Glutamatergic neuron (in vitro differentiated cells): ENCODE measurements at places on chromosomes 1 and 21.

DNA sequence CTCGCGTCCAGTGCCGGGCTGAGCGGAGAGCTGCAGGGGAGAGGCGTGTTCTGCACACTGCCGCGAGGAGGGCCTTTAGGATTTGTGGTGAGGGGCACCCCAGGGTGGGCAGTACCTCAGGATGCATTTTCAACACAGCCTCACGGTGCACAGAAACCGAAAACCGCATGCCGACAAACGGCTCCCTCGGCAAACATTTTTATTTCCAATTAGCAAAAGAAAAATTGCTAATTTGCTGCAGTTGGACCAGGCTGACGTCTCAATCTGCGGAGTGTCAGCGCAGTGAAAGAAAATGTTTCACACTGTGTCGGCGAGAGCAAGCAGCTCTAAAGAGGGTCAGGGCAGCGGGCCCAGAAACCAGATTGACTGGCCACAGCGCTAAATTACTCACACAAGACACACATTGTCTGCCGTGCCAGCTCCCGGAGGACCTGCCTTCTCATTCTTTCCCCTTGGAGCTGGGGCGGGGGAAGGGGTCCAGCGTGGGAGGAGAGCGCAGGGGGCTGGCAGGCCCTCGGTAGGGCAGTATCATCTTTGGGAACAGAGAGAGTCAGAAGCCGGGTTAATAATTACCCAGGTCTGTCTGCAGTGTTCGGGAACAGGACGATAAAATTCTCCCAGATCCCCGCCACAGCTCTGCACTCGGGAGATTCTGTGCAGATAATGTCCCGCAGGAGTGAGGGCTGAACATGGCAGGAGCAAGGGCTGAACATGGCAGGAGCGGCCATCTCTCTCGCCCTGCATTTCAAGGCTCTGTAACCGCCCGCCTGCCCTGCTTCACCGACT is 150.2 kb downstream of the PRDM16 start:
- DNase-seq = no peak

- no peak for DNase-seq
Measured at GRCh38 chr1:152109231-152109997, 5.8 kb downstream of the TCHH start.

- DNase-seq = no peak
Measured at GRCh38 chr1:156098784-156099183, 15.7 kb upstream of the LMNA start.

DNA sequence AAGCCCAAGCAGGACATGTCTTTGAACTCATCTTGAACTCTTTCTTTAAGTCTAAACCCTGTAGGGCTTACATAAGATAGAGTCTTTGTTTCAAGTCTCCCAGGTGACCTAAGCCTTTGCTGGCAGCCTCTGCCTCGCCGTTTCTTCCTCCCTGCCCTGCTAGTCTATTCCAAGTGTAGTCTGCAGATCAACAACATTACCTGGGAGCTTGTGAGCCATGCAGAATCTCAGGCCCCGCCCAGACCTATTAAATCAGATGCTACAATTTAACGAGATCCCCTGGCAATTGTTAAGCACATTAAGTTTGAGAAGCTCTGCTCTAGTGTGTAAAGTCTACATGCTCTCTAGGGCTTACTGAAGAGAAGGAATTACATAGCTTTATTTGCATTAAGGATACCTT is 271.6 kb downstream of the PBX1 start:
- no peak for DNase-seq

- no peak for DNase-seq
Measured at GRCh38 chr1:241499910-241500309, 19.6 kb downstream of the FH start.
